ENCODE measurements at places on chromosomes 1 and 21. TPM values are rescaled to one million over a fixed set of nuclear protein-coding genes. Genes with fewer than 3 reads are reported as not detected.

The AMY1A gene
- not detected for total RNA-seq

The DOCK7 gene
- 30.1 TPM for total RNA-seq

DNA sequence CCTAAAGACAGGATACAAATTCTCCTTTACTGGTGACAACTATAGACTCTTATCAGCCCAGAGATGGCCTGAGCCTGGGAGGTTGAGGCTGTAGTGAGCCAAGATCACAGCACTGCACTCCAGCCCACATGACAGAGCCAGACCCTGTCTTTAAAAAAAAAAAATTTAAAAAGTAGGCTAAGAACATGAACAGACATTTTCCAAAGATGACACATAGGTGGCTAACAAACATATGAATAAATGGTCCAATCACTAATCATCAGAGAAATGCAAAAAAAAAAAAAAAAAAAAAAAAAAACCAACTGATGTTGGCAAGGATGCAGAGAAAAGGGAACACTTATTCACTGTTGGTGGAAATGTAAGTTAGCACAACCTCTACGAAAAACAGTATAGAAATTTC lies 65.0 kb downstream of the TOR3A start:
- no peak for DNase-seq

The LGR6 gene
- 0.28 TPM for total RNA-seq

- DNase-seq, result no peak
These were observed 62.3 kb downstream of the RUNX1 start for GRCh38 chr21:34986561-34987500.

GRCh38 chr1:26378088-26378878 lies 5.7 kb upstream of the ZNF683 start:
- DNase-seq, result no peak

DNA sequence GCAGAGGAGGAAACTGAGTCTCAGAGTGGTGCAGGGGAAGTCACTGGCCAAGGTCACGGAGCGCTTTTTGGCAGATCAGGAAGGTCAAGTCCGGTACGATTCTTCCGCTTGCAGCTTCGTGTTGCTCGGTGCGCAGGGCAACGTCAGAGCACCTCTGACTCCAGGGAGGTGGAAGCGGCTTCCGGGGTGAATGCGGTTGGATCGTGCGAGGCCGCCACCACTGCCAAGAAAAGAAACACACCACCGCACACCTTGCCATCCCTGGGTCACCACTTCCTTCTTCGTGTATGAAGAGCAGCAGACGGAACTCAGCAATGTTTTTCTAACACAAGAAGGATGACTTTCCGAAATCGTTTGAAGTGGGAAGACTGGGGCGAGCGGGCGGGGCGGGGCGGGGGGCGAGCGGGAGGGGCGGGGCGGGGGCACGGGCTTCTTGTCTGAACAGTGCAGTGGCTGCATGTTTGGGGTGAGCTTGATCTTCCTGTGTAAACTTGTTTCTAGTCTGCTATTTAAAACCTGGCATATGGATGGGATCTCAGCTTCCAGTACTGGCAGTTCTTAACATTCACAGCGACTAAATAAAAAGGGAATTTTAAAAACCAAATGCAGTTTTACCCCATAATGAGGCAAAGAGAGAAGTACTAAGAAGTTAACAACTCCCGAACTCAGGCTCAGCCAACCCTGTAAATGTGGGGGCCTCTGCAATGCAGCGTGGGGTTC lies 300.0 kb downstream of the RRAGC start:
- DNase-seq, result no peak

GRCh38 chr21:35348686-35349085 lies 299.6 kb upstream of the RUNX1 start:
- DNase-seq, result no peak

GRCh38 chr1:73910466-73910865 lies 287.5 kb downstream of the LRRIQ3 start:
- DNase-seq, result no peak

The PKNOX1 gene
- total RNA-seq, result 16.6 TPM

DNA sequence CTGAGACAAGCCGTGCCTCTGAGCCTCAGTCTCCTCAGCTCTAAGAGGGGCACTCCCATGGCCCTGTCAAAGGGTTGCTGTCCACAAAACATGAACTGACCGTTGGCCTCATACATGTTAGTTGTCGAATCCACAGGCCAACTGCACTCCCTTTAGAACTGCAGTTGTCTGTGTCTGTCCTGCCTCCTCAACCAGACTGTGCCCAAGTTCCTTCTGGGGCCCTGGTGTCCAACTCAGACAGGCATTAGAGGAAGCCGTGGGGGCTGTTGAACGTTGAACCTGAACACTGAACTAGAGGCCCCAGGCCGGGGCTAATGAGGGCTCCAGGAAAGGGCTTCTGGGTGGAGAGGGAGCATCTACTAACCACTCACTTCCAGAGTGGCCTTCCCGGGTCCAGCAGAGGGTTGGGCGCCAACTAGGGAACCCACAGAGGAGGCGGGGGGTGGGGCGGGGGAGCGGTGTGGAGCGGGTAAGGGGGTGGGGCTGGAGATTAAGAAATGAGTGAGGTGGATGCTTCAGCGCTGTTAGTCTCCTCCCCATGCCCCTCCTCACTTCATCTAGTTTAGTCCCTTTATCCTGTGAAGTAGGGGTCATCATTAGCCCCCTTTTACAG lies at the start of gene RAB42:
TSS of gene RAB42 (plus strand) at position 558 of the 613 bp plus-strand sequence. CDS start 247 bp downstream, outside the sequence.
- DNase-seq, result no peak

Measured in omental fat pad (tissue), 4 donors.